Stimulated activated CD4-positive, alpha-beta T cell treated with anti-CD3 and anti-CD28 coated beads, Interleukin-15, amount 100 ng/mL, for 1 hour (primary cell): ENCODE measurements at places on chromosomes 1 and 21.

DNA sequence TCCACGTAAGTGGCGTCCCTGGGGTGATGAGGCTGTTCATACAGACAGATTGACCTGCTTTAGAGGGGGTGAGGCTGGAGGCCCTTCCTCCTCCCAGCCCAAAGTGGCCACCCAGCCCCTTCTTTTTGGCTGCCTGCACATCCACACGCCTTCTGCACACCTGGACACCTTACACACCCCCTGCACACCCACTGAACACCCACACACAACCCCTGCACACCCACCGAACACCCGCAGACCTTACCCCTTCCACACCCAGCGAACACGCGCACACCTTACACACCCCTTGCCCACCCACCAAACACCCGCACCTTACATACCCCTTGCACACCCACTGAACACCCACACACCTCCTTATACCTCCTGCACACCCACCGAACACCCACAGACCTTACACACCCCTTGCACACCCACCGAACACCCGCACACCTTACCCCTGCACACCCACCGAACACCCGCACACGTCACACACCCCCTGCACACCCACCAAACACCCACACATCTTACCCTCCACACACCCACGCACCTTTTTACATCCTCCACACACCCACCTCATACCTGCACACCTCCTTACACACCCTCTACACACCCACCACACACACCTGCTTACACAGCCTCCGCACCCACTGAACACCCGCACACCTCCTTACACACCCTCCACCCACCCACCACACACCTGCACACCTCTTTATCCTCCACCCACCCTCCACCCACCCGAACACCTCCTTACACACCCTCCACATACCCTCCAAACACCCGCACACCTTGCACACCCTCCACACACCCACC, 37.7 kb downstream of the COQ8A start:
- DNase-seq = no peak

GRCh38 chr1:221106616-221107015, 227.4 kb downstream of the HLX start:
- no peak for DNase-seq

DNA sequence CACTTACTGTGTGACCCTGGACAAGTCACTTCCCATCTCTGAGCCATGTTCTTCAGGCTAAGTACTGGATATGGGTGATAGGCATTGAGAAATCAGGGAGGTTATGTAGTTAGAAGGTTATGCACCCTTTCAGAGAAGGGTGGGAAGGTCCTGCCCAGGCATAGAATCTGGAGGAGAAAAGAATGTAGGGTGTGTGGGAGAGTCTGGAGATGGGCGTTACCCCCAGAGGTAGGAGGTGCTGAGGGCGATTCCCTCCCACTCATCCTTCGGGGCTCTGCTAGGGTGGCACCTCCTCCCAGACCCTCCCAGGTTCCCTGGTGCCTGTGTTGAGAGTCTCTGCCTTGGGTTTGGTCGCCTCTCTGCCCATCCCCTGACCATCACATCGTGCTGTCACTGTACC, 51.1 kb downstream of the IGSF21 start:
- DNase-seq = no peak

- DNase-seq = no peak
Measured at GRCh38 chr1:223483511-223483910, 90.3 kb downstream of the CCDC185 start.

- no peak for DNase-seq
Measured at GRCh38 chr1:210143465-210144062, 89.0 kb upstream of the SERTAD4 start.

DNA sequence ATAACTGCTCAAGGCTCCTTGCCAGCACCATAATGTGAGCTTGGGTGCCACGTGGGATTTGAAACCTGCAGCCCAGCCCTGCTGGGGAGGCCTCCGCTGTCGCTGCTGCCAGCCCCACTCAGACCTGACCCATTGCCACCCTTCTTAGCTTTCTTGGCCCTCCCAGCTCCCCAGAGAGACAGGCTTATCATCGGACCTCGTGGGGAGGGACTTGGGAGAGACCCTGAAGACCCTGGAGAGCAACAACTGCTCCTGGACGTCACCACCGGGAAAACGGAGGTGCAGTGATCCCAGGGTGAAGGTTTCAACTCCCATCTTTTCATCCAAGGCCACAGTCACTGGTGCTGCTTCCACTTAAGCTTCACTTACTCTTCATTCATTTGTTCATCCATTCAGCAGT, 596.1 kb downstream of the PTPRU start:
- no peak for DNase-seq

- DNase-seq = no peak
Measured at GRCh38 chr1:117388328-117388727, 21.1 kb downstream of the MAN1A2 start.

DNA sequence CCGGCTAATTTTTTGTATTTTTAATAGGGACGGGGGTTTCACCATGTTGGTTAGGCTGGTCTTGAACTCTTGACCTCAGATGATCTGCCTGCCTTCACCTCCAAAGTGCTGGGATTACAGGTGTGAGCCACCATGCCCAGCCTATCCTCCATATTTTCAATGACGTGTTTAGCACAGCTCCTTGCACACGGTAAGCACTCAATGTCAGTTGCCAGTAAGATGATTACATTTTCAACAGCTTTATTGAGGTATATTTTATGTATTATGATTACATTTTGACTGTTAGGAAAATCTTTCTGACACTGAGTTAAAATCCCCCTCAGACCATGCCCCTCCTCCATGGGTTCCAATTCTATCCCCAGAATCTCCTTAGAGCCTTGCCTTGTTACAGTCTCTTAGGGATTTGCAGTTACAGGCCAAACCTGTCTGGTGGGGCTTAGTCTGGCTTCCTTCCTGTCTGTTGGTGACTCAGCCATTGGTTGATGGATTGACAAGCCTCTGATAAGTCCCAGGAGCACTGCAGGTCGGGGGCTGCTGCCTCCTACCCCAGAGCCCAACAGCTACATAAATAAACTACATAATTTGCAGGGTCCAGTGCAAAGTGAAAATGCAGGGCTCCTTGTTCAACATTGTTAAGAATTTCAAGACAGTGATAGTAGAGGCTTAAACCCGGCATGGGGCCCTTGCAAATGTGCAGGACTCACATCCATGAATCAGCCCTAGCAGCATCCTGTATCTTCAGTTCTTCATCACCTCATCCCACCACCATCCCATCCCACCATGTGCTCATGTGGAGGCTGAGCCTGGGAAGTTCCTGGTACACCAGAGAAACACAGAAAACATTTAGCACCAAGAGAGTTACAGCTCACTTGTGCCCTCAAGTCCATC, 23.4 kb downstream of the COA7 start:
- DNase-seq = no peak
